Midbrain (tissue), 1 donor: ENCODE measurements at places on chromosomes 11 and 22.

GRCh38 chr11:65221026-65221425 lies 39.3 kb downstream of the CAPN1 start:
- no peak for DNase-seq

- DNase-seq: no peak
These were observed 59.4 kb downstream of the KCNA4 start for GRCh38 chr11:29957431-29957830.

GRCh38 chr11:44421090-44421675 lies 111.2 kb upstream of the ALX4 start:
- DNase-seq: no peak

DNA sequence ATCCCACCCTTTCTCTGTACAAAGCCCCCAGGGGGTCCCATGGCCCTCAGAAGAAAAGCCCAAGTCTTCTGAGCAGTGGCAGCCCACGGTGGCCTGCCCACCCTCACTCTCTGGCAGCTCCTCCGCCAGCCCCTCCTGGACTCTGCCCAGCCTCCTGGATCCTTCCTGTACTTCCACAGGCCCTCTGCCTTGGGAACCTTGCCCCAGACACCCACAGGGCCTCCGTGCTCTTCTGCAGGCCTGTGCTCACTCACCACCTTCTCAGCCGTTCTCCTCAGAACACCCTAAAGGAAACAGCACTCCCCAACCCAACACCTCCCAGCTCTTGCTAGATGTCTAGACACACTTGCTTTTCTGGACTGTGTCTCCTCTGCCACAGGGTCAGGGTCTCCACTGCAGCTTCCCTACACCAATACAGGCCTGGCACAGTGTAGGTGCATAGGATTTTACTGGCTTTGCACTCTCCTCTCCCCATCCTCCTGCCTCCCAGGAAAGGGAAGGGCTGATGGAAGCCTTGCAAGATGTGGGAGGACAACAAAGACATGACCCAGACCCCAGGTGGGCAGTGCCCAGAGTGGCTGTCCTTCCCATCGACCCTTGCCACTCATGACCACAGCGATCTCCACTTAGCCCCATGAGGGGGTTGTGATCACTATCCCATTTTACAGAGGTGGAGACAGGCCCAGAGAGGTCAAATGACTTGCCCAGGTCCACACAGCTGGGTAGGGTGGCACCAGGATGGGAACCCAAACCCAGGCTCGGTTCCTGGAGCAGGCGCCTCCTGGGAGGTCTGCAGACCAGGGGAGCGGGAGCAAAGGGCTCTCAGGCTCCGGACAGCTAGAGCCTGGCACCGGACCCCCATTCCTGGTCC lies 2.0 kb downstream of the SCARF2 start:
- DNase-seq: no peak

GRCh38 chr11:109421981-109422869 lies at the start of gene C11orf87:
TSS of gene C11orf87 (plus strand) at chr11:109422190. CDS start at chr11:109423634, 1,444 bp downstream.
- DNase-seq: no peak

DNA sequence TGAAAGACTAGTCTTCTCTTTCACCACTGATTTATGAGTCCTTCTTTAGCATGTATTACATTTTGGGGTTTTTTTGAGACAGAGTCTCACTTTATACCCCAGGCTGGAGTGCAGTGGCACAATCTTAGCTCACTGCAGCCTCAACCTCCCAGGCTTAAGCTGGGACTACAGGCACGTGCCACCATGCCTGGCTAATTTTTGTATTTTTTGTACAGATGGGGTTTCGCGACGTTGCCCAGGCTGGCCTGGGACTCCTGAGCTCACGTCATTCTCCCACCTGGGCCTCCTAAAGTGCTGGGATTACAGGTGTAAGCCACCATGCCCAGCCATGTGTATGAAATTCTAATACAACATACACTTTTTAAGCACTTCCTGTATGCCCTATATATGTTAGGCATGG lies 26.3 kb upstream of the CXCR5 start:
- DNase-seq: no peak

GRCh38 chr11:118200901-118201680 lies 23.7 kb downstream of the JAML start:
- DNase-seq: no peak

GRCh38 chr22:32815943-32816342 lies 14.4 kb downstream of the TIMP3 start:
- DNase-seq: no peak

GRCh38 chr22:29207562-29208501 lies 2.1 kb downstream of the EMID1 start:
- DNase-seq: no peak

DNA sequence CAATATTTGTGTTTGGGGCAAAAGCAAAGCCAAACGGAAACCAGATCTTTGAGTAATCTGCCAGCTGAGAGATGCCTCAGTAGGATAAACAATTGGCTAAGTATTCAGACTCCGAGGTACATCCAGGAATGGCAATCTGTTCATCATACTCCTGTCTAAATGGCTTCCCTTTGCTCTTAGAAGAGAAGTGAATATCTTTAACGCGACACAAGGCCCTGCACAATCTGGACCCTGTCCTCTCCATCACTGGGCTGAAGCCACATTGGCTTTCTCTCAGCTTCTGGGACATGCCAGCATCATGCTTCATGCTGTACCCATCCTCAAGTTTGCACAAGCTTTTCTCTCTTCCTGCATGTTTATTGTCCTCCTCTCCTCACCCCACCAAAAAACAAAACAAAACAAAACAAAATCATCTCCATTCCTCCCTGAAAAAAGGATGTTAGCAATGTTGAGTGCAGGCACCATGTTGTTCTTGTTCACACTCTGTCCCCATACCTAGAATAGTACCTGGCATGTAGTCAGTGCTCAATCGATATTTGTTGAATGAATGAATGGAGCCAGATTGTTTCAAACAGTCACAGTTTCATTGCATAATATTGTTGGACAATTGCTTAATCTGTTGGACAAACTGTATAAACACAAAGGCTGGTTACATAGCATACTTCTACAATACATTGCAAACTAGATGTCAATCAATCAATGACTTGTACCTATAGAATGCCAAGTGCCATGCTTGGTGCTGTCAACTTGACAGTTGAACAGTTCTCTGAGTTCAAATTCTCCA lies 38.2 kb upstream of the SESN3 start:
- DNase-seq: no peak

DNA sequence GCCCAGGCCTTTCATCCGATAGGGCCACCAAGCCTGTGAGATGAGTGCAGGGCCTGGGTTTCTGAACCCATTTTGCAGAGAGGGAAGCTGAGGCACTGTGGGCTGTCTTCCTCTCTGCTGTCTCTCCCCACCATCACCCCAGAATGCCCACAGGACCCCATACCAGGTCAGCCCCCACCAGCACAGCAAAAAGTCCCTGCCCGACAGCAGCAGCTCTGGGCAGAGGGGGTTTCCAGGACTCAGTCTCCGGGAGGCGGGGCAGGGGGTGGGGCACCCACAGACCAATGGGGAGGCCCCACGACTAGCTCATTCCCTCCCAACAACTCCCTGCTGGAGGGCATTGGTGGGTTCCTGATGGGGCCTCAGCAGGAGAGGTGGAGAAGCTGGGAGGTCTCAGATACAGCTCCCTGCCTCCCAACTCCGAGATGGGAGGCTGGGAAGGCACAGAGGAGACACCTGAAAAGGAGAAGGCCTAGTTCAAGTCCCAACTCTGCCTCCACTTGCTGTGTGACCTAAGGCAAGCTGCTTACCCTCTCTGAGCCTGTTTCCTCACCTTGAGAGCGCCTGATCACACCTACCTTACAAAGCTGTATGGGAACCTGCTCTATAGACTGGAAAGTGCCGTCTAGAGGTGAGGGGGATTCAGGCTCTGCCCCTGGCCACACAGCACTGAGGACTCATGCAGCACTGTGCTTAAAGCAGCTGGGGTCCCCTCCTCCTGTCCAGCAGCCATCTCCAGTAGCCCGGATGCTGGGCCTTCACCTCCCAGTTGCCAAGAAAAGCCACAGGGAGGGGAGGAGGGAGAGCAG lies 3.5 kb downstream of the CBX7 start:
- peak; percentile 38 for DNase-seq

GRCh38 chr11:77425346-77425745 lies 48.5 kb downstream of the PAK1 start:
- DNase-seq: no peak

DNA sequence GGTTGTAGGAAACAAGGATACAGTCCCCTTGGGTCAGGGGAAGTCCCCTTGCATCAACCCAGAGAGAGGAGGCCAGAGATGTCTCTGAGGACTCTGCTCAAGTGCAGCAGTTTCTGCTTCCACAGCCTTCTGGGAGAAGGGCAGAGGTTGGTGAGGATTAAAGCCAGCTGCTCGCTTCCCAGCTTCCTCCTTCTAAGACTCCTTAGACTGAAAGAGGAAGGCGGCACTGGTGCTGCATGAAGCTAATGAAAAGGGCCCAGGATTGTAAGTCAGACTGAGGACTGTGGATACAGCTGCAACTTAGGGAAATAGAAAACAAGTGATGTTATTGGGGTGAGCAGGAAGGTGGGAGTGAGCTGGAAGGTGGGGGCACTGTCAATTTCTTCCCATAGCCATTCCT lies at the start of gene OR52K1:
TSS of gene OR52K1 (plus strand) at position 202 of the 400 bp plus-strand sequence. CDS start 6,255 bp downstream, outside the sequence.
- DNase-seq: peak; percentile 1

GRCh38 chr11:35662649-35663407 lies at the start of gene TRIM44:
TSS of gene TRIM44 (plus strand) at chr11:35662775. CDS start at chr11:35663112, 337 bp downstream.
- DNase-seq: peak; percentile 84

GRCh38 chr11:63906585-63906984 lies 10.4 kb downstream of the RCOR2 start:
- DNase-seq: no peak

GRCh38 chr11:12963792-12964536 lies 45.2 kb upstream of the RASSF10 start:
- peak; percentile 59 for DNase-seq

- DNase-seq: no peak
These were observed 41.0 kb upstream of the AQP11 start for GRCh38 chr11:77548552-77549445.

GRCh38 chr11:15841931-15842740 lies 514.2 kb downstream of the SOX6 start:
- DNase-seq: no peak

GRCh38 chr11:808427-809286 lies 1.1 kb upstream of the RPLP2 start:
- peak; percentile 78 for DNase-seq

DNA sequence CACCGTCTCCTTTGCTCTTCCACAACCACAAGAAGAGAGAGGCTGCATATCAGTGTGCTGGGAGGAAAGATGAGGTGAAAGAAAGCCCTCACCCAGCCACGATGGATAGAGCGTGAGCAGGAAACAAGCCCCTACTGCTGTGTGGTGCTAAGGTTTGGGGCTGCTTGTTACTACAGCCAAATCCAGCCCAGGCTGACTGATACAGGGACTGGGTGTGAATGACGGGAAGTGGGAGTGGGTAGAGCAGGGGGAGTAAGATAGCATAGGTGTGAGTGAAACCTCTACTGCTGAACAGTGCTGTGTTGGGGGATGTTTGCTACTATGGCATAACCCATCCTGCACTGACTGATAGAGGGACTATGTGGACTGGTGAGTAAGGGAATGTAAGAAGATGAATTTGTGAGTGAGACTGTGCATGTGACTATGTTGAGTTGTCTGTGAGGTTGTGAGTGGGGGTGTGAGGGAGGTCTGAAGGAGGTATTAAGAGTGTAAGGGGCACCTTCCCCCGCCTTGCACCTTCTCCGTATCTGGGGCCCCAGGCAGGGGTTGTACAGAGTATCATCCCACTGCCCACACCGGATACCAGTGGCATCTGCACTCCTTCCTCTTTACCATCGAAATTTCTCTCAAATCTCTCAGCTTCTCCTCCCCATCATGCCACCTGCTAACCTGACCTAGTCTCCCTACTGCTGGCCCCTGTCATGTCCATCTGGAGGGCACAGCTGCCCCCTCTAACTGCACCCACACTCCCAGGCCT lies 91.5 kb downstream of the MN1 start:
- DNase-seq: no peak

- DNase-seq: no peak
These were observed 6.9 kb downstream of the ARVCF start for GRCh38 chr22:20009582-20010306.

GRCh38 chr11:6480299-6480914 lies 724 bp downstream of the ARFIP2 start:
- no peak for DNase-seq

- DNase-seq: no peak
These were observed 161.8 kb upstream of the B3GAT1 start for GRCh38 chr11:134573857-134574256.

GRCh38 chr11:99489581-99489980 lies 468.8 kb downstream of the CNTN5 start:
- DNase-seq: no peak

DNA sequence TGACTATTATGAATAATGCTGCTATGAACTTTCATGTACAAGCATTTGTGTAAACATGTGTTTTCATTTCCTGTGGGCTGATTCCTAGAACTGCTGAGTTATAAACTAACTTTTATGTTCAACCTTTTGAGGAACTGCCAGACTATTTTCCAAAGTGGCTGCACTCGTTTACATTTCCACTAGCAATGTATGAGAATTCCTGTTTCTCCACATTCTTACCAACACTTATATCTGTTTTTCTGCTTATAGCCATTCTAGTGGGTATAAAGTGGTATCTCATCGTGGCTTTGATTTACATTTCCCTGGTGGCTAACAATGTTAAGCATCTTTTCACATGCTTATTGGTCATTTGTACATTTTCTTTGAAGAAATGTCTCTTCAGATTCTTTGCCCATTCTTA lies 35.2 kb upstream of the SCUBE2 start:
- DNase-seq: no peak

GRCh38 chr22:49163960-49164690 lies 663.5 kb downstream of the BRD1 start:
- DNase-seq: no peak

- no peak for DNase-seq
These were observed 22.0 kb downstream of the JAML start for GRCh38 chr11:118202599-118203422.

- no peak for DNase-seq
These were observed 4.6 kb downstream of the C11orf96 start for GRCh38 chr11:43947003-43947500.

- DNase-seq: no peak
These were observed 950.9 kb upstream of the CHORDC1 start for GRCh38 chr11:91173701-91174100.

DNA sequence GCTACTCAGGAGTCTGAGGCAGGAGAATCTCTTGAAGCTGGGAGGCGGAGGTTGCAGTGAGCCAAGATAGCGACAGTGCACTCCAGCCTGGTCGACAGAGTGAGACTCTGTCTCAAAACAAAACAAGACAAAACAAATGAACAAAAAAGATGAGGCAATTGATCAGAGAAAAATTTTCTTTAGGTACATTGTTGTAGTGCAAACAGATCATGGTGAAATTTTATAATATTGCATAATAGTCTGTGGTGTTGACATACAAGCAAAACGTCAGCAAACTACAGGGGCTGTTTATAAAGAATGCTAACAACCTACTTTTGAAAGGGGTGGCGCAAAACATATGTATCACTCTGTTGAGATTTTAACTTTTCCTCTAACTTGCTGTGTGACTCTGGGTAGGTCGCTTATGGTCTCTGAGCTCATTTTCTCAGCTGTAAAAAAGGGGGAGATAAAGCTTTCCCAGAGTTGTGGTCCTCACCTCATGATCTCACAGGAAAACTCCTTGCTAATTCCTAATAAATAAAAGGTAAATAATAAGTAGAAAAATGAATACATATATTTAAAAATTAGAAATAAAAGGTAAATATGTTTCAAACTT lies 64.8 kb upstream of the NUP160 start:
- DNase-seq: no peak
